ENCODE measurements at places on chromosomes 12 and 14.
A peak's percentile ranks its signal among the peaks of the same experiment; 100 is the strongest.

DNA sequence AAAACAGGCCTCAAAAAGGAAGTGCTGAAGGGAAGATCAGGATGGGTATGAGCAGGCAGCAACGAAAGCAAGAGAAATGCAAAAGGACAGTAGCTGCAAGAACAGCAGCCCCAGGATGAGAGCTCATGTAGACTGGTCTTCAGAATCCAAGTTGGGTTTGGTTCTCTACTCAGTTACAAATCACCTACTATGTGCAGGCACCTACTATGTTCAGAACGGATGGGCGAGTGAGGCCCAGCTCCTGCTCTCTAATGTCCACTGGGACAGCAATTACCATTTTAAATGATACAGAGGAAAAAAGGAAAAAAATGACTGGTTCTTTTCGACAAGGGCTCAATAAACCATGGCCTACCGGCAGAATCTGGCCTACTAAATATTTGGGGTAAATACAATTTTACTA is 88.5 kb downstream of the RBM19 start:
- DNase-seq, result no peak

DNA sequence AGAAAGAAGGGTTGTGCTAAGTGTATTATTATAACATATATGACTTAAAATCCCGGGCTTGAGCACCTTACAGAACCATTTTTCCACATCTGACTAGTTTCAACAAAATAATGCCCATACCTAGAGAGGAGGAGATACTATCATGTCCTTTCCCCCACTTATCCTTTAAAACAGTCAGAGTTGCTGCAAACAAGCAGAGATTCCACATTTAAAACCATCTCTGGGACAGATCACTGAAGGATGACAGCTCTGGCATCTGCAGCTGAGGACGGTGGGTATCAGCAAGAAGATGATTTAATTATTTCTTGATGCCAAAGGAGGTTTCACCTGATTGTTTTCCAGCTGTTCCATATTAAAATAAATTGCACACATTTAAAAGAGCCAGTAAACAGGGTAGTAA is 328.0 kb upstream of the TMTC1 start:
- no peak for DNase-seq

DNA sequence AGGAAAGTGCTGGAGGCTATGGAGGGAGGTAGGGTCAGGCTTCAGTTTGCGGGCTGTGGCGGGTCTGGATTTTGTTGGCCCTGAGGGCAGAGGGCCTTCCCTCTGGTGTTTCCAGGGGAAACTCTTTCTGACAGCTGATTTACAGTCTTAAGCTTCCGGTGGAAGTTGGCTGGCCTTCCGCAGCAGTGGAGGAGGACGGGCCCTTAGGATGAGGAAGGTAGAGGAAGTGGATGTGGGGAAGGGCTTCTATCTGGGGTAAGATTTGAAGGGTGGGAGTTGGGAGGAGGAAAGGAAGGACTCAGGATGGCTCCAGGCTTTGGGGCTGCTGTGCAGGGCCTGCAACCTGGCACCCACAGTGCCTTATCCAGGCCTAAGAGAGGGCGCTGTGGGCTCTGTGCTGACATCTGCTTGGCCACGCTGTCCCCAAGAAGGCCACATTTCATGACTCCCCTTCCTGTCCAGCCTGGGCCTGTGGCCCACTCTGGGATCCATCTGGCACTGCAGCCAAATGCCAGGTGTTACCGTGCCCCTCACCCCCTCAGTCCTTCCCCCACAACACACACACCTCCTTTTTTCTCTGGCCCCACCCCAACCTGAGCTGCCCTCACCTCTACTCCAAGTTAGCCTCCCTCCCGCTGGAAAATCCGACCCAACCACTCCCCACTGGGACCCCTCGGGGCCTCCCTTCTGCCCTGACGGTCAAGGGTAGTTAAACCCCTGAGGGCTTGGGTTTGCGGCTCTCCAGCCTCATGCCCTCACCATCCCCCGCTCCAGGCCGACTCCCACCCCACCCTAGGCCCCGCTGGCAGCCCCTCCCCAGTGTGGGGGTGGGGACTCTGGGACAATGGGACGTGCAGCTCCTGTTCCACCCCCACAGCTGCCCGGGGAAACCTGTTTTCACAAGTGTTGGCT is 7.7 kb upstream of the PPP1R13B start:
- DNase-seq, result no peak

DNA sequence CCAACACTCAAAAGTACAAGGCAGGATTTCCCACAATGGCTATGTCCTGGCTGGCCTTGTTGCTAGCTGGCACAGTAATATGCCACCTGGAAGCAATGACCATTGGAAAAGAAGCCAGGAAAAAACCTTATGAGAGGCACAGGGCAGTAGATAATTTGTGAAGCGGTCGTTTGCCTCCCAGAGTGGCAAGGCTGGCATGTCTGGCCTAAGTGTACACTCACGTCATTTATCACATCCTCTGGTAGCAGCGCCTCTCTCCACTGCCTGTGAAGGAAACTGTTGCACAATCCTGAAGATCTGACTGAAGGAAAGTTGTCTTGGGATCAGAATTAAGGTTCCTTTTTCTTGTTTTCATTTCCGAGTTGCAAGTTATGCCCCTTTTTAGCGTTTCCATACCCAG is 408.5 kb downstream of the ZFP36L1 start:
- DNase-seq, result peak; percentile 6

- DNase-seq, result no peak
Measured at GRCh38 chr12:98612696-98613334, 19.3 kb downstream of the SLC25A3 start.

GRCh38 chr12:132886529-132887477 is 602 bp downstream of the CHFR start:
- no peak for DNase-seq

- no peak for DNase-seq
Measured at GRCh38 chr14:92880851-92881250, 42.1 kb upstream of the CHGA start.

- no peak for DNase-seq
Measured at GRCh38 chr14:20626274-20626673, 15.2 kb downstream of the OR6S1 start.

DNA sequence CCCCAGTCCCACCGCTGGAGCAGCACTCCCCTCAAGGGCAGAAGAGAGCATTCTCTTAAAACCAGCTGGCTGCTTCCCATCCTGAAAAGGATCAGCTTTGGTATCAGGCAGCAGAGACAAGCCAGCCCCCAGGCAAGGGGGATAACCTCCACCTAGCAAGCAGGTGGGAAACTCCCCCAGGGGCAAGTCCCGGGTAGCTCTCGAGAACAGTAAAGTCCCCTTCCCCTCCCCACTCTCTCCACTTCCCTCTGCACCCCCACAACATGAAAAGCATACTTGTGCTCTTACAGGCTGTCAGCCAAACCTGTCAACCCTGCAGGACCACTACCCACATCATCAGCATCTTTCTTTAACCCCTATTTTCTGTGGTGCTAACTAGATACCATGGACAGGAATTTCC is 254.0 kb downstream of the NTF3 start:
- DNase-seq, result no peak

DNA sequence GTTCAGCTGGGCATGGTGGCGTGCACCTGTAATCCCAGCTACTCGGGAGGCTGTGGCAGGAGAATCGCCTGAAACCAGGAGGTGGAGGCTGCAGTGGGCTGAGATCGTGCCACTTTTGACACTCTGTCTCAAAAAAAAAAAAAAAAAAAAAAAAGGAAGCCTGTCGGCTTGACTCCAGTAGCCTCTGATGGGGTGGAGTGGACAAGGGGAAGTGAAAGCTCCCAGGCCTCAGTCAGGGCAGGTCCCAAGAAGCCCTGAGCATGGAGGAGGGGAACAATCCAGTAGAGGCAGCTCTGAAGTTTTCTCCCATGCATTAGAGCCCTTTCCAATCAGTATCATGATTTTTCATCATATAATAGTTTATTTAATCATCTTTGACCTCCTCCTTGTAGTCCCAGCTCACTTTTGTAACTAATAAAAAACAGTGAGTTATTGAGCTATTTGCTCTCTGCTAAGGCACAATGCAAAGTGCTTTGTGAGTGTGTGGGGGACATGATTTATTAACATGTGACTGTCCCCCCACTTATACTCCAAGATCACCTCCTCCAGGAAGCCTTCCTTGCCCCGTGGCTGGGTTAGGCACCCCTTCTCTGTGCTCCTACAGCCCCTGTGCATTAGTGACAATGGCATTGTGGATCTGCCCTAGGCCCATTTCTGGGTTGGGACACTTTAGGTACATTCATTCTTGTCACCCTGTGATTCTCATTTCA is 4.7 kb upstream of the SSH1 start:
- no peak for DNase-seq

DNA sequence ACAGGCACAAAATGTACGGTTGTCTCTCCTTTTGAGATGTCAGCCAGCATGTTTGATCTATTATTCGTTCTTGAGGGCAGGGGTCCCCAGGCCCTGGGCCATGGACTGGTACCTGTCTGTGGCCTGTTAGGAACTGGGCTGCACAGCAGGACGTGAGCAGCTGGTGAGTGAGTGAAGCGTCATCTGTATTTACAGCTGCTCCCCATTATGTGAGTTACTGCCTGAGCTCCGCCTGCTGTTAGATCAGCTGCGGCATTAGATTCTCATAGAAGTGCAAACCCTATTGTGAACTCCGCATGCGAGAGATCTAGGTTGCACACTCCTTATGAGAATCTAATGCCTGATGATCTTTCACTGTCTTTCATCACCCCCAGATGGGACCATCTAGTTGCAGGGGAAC is 41.4 kb upstream of the SCN8A start:
- DNase-seq, result no peak

DNA sequence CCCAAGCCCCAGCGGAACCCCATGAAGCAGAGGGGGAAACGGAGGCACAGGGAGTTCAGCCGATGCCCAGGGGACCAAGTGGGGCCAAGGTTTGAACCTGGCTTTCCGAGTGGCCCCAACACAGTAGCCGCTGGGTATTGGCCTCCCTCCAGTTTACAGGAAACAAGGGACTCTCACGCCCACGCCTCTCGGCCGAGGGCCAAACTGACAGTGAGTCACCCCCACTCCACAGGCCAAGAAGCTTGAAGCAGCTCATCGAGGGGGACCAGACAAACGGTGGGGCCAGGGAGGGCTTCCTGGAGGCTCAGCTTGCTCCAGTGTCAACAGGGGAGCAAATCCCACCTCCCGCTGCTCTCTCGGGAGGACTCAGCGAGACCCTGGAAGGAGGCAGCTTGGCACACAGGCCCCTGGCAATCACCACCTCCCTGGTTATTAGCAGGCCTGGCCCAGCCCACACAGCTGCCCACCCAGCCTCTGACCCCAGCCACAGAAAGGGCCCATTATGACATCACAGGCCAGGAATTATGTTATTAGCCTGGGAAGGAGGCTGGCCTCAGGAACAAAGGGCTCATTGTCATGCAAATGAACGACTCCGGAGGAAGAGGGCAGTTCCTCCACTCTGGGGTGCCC is 54.6 kb downstream of the NCOR2 start:
- peak; percentile 84 for DNase-seq

GRCh38 chr12:121713793-121714192 is 1.2 kb downstream of the TMEM120B start:
- DNase-seq, result no peak

DNA sequence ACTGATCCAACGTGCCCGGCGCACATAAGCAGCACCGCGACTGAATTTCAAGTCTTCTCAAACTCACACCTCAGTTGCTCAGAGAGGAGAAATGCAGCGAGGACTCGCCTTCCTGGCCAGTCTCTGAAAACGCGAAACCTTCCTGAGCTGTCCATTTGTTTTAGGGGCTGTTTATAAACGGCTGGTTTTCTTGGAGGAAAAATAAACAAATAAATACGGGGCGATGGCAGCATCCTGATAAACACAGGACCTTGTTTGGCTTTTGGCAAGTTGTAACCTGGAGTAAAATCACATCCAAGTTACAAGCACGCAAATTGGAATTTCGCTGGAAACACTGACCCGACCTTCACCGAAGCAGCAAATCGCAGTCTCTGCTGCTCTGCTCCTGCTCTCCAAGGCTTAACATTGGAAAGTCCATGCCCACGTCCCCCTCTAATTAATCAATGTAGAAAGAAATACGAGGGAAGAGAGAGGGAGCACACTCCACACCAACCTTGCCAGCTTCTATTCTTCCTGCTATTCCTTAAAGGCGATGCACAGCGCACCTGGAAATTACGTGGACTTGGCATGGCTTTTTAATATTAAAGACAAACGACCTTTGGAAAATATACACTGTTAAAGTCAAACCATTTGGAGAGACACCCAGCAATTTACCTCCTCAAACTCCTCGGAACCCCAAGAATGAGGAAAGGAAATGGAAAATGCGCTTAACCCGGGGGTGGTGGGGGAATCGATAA is 248.8 kb downstream of the APAF1 start:
- DNase-seq, result no peak

- DNase-seq, result no peak
Measured at GRCh38 chr12:115521771-115522409, 755.6 kb downstream of the MED13L start.

- no peak for DNase-seq
Measured at GRCh38 chr12:22248121-22248520, 86.4 kb downstream of the ST8SIA1 start.

- no peak for DNase-seq
Measured at GRCh38 chr12:51401900-51402299, 10.7 kb upstream of the GALNT6 start.

- no peak for DNase-seq
Measured at GRCh38 chr12:49483619-49484018, 55.2 kb upstream of the KCNH3 start.

- no peak for DNase-seq
Measured at GRCh38 chr12:95970905-95971304, 25.2 kb downstream of the HAL start.

GRCh38 chr14:23485326-23485725 is 15.8 kb downstream of the NGDN start:
- no peak for DNase-seq

GRCh38 chr12:120710805-120711296 is 593 bp downstream of the UNC119B start:
- DNase-seq, result no peak

DNA sequence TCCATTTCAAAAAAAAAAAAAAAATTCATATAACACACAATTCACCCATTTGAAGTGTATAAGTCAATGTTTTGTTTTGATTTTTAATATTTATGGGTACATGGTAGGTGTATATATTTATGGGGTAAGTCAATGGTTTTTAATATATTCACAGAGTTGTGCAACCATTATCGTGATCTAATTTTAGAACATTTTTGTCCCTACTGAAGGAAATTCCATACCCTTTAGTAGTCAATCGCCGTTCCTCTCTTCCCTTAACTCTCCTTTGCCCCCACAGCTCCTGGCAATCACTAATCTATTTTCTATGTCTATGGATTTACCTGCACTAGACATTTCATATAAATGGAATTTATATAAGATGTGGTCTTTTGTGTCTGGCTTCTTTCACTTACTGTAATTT is 92.8 kb downstream of the TRAFD1 start:
- DNase-seq, result no peak

GRCh38 chr12:128418944-128419343 is 152.0 kb downstream of the TMEM132C start:
- DNase-seq, result no peak

- peak; percentile 13 for DNase-seq
Measured at GRCh38 chr14:59215322-59215721, 26.9 kb downstream of the DAAM1 start.

Data from substantia nigra (tissue), 51 donors.